Right renal pelvis (tissue), 4 donors: ENCODE measurements at places on chromosomes 11 and 22. TPM values are rescaled to one million over a fixed set of nuclear protein-coding genes. Genes with fewer than 3 reads are reported as not detected.

ART1 gene
- 0.10 TPM for polyA plus RNA-seq

POU2AF2 gene
- not detected for polyA plus RNA-seq

GLYAT gene
- 152 TPM for polyA plus RNA-seq

F2 gene
- polyA plus RNA-seq = 0.44 TPM

OR4B1 gene
- polyA plus RNA-seq = not detected

DNA sequence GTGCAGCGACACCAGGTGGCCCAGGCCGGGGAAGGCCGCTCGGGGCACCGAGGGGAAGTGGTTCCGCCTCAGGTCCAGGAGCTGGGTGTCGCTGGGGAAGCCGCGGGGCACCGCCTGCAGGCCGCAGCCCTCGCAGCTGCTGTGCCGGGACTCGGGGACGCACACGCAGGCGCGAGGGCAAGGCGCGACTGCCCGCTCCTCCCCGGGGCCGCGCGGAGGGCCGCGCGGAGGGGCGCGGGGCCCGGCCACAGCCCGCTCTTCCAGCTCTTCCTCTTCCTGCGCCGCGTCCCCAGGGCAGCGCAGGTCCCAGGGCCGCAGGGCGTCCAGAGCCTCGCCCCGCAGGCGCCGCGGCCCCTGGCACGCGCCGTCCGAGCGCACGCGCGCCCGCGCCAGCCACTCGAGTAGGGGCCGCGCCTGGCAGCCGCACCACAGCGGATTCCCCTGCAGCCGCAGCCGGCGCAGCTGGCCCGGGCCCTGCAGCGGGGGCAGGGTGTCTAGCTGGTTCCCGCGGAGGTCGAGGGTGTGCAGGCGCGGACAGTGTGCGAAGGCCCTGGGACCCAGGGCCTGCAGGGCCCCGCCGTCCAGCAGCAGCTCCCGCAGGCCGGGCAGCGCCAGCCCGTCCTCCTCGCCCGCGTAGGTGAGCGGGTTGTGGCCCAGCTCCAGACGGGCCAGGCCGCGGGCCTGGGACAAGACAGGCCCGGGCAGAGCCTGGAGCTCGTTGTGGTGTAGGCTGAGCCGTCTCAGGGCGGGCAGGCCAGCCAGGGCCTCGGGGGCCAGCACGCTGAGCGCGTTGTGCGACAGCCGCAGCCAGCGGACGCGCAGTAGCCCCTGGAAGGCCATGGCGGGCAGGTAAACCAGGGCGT is 2.8 kb downstream of the CHADL start:
- peak; percentile 40 for DNase-seq

DNA sequence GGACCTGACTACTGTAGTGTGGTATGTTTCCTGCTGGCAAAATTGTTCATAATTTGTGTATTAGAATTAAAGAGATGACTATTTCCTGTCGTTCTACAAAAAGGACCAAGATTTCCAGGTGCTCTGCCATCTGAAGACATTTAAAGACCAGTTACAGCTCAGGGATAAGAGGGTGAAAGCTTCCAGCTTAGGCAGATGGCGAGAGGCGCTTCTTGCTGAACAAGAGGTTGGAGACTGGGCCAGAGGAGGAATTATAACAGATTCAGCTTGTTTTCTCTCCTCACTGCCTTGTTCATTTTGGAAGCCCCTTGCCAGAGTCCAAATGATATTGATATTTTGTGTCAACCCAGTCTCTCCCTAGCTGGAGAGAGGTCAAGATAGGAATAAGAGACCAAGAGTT is 23.1 kb upstream of the NNMT start:
- no peak for DNase-seq

GRCh38 chr22:21790359-21790758 is 54.8 kb upstream of the YPEL1 start:
- DNase-seq = no peak

GRCh38 chr22:44544816-44545433 is 46.9 kb upstream of the RTL6 start:
- no peak for DNase-seq

DNA sequence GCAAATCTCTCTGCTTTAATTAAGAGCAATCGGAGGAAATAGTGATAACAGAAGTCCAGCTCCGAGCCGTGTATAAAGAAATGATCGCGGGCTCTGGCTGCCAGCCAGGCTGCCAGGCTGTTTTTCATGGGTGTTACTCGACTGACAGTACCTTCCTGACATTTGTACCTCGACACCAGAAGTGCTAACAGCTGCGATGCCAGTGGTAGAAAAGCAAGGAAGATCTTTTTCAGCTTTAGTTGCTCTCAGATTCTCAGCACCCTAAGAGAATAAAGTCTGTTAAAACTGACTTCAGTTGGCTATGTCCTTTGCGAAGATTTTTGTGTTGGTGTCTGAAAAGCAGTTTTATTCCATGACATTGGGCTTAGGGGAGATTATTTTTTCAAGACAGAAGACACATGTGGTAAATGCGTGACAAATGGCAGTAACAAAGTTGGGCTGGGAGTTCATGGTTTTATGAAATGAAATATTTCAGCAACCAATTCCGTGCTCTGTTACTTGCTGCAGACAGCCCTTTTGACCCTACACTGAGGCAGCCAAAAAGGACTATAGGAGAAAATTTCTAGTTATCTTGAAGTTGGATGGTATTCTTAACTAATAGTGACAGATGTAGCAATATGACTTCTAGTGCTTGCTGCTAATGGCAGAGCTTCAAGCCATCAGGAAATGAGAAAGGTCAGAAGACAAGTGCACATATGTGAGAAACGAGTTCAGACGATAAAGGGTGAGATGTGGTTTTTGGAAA is 296.2 kb downstream of the CNTN5 start:
- no peak for DNase-seq
